ENCODE measurements at places on chromosomes 11 and 22. TPM values are rescaled to one million over a fixed set of nuclear protein-coding genes. Genes with fewer than 3 reads are reported as not detected.
A peak's percentile ranks its signal among the peaks of the same experiment; 100 is the strongest.

HORMAD2 gene
- total RNA-seq = not detected

ACR gene
- total RNA-seq = 1.7 TPM

DNA sequence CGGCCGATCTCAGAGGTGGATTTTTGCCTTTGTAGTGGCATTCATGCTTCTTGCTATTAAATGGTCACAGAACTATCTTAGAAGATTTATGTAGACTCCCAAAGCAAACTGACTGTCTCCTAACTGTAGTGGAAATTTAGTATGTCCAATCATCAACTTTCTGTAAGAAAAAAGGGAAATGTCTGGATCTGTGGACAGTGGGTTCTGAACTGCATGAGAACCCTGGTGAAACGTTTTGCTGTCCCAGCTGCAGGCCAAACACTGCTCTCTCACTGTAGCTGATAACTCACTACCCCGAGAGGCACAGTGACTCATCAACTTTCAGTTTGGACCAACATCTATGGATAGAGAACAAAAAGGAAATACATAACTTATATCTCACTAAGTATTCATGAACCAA is 387.1 kb downstream of the SOX6 start:
- no peak for DNase-seq

DNA sequence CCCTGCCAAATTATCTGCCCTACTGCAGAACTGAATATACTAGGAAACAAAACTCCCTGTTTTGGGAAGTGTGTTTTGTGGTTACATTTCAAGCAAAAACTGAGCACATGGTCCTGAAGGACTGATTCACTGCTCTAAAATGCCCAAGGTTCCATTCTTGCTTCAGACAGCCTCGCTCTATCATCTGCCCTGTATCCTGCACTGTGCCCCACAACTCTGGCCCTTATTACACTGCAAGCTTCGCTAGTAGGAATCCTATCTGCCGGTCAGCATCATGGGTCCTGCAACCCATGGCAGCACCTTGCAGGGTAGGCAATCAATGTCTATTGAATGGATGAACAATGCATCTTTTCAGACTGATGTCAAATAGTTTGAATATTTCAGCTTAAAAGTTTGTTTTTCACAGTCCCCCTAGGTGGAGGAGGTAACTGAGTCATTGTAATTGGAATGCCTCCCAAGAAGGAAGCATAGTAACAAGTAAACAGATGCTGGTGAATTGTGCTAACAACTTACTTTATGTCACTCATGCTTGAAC is 21.3 kb downstream of the LAYN start:
- DNase-seq = no peak

- peak; percentile 71 for DNase-seq
Observed at GRCh38 chr11:128476729-128477128, 110.6 kb downstream of the ETS1 start.

DNA sequence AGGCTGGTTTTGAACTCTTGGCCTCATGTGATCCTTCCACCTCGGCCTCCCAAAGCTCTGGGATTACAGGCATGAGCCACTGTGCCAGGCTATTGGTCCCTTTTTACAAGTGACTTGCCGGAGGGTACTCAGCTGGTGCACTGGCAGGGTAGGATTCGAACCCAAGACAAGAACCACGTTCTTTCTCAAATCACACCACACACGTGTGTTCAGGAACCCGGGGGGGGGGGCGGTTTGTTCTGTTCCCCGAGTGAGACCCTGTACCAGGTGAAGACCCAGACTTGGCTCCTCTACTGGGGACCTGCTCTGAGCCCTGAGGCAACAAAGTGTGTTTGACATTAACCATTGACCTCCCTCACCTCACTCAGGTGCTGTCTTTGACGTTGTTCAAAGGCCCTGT is 3.8 kb upstream of the YWHAH start:
- no peak for DNase-seq

All from ureter (tissue), 1 donor.